Left renal pelvis (tissue), 4 donors: ENCODE measurements at places on chromosomes 16 and 17.
A peak's percentile ranks its signal among the peaks of the same experiment; 100 is the strongest.

- no peak for DNase-seq
Measured at GRCh38 chr17:27532269-27533263, 76.3 kb downstream of the KSR1 start.

DNA sequence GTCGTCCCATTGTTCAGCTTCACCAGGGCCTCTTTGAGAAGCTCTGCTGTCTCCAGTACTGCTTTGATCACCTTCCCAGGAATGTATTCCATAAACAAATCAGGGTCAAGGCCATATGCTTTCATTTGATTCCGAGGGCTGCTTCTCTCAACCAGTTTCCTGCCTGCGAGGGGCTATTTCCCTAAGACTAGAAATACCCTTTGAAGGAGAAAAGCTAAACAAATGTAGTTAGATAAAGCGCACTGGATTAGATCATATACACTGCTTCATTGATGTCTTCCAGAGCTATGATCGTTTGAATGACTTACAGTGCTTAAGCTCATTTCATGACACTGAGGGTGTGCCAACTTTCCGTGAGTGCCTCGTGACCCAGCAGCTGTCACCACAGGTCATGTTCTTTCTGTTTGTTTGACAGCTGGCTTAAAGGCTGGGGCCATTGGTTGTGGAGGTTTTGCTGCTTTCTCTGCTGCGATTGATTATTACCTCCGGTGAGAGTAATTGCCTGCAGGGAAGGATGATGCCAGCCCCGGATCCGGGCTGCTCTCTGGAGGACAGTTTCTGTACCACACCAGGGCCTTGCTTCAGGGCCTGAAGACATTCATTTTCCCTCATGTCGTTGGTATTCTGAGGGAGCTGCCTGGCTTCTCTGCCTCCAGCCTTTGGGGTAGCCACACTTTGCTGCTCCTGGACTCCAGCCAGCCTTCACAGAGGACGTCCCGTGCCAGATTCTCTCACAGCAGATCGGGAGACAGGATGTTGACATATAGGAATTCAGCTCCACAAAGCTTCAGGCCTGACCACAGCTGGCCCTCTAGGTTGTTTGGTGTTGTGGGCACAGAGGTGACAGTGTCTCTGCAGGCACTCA, 3.9 kb downstream of the TIMM22 start:
- no peak for DNase-seq

DNA sequence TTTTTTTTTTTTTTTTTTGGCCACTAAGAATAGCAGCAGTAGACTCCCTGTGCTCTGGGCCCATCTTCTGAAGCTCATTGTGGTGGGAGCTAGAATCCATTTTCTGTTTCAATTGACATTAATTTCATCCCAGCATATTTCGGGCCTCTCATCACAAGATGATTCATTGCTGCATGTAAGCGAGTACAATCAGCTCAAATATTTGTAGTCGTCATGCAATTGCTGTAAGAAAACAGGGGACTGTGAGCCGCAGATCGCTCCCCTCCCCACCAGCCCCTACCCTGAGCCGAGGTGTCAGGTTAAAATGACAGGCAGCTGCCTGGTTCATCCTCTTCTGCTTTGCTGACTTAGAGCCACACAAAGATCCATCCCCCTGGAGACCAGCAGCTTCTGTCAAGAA, 358.8 kb upstream of the CDH5 start:
- no peak for DNase-seq

- no peak for DNase-seq
Measured at GRCh38 chr16:30914830-30915229, 8.5 kb upstream of the FBXL19 start.

DNA sequence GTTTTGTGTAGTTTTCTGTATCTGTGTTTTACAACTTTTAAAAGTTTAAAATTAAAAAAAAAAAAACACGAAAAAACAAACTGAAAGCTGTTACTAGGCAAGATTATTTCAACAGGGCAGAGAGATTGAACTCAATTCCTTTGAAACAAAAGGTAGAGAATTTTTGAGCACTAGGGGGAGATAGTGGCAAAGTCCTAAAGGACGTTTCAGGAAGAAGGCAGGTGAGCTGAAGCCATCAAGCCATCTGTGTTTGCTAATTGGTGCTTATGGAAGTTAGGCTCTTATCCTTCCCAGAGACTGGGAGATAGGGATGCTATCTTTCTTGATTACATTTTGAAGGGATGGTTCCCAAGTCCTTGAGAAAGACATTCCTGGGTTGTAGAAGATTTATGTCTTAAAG, 70.6 kb upstream of the CLEC3A start:
- DNase-seq: no peak

- DNase-seq: peak; percentile 6
Measured at GRCh38 chr16:7646821-7647500, 314.3 kb downstream of the RBFOX1 start.

DNA sequence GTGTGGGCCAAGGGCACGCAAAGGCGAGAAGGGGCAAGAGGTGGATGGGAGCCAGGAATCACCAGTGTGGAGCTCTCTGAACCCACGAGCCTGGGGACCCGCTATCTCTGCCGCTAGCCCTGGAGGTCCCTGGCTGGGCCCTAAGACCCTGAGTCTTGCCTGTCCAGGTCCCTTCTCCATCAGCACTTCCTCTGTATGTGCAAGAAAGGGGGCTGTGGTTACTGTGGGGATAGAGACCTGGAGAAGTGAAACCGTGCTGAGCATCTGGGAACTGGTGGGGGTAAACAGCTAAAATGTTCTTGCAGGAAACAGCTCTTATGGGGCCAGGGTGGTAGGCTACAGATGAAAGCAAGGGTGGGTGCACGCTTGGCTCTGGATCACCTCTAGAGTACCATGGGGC, 3.1 kb downstream of the SPNS3 start:
- DNase-seq: no peak

DNA sequence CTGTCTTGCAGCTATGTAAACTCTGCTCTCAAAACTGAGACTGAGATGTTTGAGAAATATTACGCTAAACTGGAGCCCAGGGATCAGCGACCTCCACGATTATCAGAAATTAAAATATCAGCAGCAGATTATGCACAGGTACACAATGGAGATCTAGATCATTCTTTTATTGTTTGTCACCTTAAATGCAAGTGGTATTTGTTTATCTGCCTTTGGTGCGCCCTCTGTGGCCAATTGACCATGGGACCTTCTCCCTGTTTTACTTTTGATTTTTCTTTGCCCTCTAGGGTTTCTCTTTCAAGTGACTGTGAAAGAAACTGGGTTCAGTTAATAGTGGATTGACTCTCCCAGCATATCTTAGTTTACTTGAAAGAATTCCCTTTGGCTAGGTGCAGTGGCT, 42.1 kb downstream of the PRSS54 start:
- DNase-seq: no peak

GRCh38 chr17:31594416-31594815, 202.9 kb downstream of the RAB11FIP4 start:
- no peak for DNase-seq

DNA sequence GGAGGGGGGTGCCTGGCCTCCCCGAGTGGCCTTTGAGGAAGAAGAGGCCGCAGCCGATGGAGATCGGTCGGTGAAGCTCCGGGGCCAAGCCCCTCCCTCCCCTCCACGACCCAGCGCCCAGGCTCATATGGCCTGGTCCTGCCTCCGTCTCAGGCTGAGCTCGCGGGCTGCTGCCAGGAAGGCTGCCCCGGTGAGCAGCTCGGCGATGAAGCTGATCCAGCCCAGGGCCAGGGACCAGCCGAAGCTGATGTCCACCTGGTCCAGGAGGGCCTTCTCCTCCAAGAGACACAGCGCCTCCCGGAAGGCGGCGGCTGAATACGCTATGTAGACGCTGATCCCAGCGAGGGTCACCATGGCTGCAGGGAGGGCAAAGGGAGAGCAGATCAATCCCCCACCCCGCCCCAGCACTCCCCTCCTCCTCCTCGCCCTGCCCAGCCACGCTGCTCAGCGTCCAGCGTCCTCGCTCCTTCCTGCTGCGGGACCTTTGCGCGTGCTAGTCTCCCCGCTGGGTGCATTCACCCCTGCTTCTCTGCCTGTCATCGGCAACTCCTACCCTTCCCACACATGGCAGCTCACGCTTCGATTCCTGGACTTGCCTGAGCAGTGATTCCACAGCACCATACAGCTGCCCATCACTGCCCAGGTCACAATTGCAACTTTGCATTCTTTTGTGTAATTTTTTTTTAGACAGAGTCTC, 20.5 kb downstream of the TMEM114 start:
- DNase-seq: no peak

DNA sequence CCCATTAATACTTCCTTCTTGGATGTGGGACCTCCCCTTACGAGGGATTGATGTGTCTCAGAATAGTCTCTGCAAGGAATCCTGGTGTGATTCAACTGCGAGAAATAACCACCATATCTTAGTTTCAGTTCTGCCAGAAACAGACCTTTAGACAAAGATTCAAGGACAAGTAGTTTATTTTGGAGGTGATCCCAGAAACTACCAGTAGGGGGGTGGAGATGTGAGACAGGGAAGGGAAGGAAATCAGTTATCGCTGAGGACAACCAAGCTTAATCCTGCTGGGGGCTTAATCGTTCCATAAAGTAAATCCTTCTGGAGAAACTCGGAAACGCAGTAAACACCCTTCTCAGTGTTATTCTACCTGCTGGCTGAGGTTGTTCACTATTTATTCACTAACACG, 5.0 kb upstream of the SDR42E1 start:
- DNase-seq: no peak

GRCh38 chr17:75783069-75783783, 1.4 kb upstream of the UNK start:
- peak; percentile 64 for DNase-seq

- DNase-seq: no peak
Measured at GRCh38 chr17:8934346-8934745, 31.2 kb downstream of the PIK3R5 start.

DNA sequence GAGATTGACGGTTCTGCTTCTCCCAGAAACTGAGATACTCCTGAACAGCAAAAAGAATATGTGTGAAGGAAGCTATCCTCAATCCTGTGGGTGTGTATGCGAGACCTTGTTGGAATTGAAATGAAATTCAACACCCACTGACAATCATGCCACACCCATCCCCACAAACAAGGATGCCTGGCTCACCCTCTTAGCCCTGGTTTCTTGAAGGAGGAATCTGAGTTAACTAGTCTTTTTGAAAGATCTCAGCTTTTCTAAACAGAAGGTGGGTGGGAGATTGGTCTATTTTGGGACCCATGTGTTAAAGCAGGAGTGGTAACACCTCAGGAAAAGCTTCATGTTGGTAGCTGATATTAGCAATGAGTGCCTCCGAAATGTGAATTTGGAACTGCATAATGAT, 1244.5 kb downstream of the CDH11 start:
- DNase-seq: no peak
